ENCODE measurements at places on chromosomes 11 and 22. TPM values are rescaled to one million over a fixed set of nuclear protein-coding genes. Genes with fewer than 3 reads are reported as not detected.

Gene KCNJ1
- not detected for total RNA-seq

Gene BEST1
- 0.13 TPM for total RNA-seq

Gene FXYD6
- total RNA-seq: 0.54 TPM

Gene MMP8
- total RNA-seq: not detected

All from Panc1 (cell line).